Hepatocyte (in vitro differentiated cells): ENCODE measurements at places on chromosomes 12 and 14. TPM values are rescaled to one million over a fixed set of nuclear protein-coding genes. Genes with fewer than 3 reads are reported as not detected.

SYNDIG1L gene
- total RNA-seq = not detected in 2 replicates

KCNJ8 gene
- 37.3 and 48.3 TPM in 2 replicates for total RNA-seq

GRCh38 chr14:21960636-21961035 lies 287.0 kb upstream of the OR4E1 start:
- H3K27ac ChIP-seq = no peak overlapping the region
- no peaks in the 10 kb centered on the region for H3K36me3 ChIP-seq
- H3K4me3 ChIP-seq = no peak overlapping the region
- no peaks in the 10 kb centered on the region for H3K4me1 ChIP-seq

DNA sequence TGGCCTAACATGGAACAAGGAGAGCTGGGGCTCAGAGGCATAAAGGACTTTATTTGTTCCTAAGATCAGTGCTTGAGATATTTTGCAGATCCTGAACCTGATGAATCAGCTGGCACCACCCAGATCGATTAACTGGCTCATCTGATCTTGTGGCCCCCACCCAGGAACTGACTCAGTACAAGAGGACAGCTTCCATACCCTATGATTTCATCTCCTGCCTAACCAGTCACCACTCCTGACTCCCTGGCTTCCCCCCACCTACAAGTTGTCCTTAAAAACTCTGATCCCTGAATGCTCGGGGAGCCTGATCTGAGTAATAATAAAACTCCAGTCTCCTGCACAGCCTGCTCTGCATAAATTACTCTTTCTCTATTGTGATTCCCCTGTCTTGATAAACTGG lies 5.1 kb downstream of the C12orf56 start:
- no peaks in the 10 kb centered on the region for H3K36me3 ChIP-seq
- H3K4me3 ChIP-seq = no peak overlapping the region
- no peak for DNase-seq
- peaks cover 5% of the 10 kb centered on the region for H3K27me3 ChIP-seq

- H3K27me3 ChIP-seq = no peaks in the 10 kb centered on the region
- no peaks in the 10 kb centered on the region for H3K36me3 ChIP-seq
- no peak overlapping the region for H3K27ac ChIP-seq
- no peak for DNase-seq
Observed at GRCh38 chr12:68980476-68981212, 47.7 kb upstream of the CPM start.

GRCh38 chr14:102671410-102671809 lies 79.0 kb downstream of the RCOR1 start:
- H3K36me3 ChIP-seq = no peaks in the 10 kb centered on the region
- H3K4me1 ChIP-seq = peaks cover 5% of the 10 kb centered on the region
- no peaks in the 10 kb centered on the region for H3K27me3 ChIP-seq
- H3K27ac ChIP-seq = no peak overlapping the region
- DNase-seq = no peak
